ENCODE measurements at places on chromosomes 4 and X.

DNA sequence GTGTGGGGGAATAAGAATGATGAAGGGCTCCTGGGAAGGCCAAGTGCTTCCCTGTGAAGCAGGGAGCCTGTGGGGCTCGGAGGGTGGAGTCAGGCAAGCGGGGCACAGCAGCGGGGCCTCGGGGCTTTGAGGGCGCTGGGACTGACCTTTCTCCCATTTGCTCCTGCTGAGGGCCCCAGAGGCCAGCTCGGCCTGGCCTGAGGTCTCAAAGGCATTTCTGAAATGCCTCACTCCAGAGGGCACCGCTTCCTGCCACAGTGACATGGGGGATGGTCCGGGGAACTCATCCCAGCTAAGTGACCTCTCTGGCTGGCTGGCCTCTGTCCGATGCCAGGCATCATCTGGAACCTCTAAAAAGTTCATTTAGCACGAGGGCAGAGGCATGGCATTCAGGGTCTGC, 98.8 kb upstream of the STX18 start:
- no peak for DNase-seq

DNA sequence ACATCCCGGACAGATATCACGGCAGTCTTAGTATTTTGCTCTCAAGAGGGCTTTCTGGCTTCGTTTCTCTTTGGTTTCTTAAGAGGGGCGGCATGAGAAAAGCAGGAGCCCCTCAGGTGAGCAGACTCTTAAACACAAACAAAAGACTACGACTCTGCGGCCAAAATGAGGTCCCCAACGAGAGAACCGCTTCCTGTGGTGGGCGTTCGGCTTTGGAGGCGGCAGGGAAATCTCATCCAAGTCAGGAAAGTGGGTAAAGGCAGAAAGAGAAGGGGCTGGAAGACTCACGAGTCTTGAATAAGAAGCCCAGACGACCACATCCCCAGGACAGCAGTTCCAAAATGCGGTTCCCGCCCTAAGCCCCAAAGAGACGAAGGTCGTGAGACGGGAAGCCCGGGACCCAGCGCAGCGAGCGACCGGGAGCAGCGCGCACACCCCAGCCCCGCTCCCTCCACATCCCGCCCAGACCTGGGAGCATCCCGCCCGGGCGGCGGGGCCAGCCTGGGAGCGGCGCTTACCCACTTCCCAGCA, 409 bp downstream of the UGDH start:
- no peak for DNase-seq

DNA sequence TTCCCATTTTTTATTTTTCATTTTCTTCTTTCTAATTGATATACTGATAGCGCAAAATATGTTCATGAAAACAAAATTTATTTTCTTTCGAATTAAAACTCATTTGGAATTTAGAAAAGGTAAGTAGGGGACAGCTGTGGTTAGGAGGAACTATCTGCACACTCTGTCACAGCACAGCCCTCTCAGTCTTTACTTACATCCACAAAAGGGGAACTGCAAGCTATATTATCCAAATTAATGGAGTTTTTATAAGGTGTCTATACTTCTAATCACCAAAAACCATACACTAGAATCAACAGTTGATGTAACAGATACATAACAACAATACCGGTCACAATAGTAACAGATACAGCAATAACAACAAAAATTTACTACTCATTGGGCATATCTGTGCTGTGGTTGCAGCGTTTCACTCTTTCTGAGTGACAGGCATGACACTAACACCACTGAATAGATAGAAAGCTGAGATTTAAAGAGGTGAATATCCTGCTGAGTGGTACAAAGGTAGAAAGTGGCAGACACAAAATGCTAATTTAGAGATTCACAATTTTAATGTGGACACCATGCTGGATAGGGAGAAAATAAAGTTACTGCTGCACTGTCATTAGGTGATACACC, 160.7 kb downstream of the PPP3CA start:
- DNase-seq: no peak

DNA sequence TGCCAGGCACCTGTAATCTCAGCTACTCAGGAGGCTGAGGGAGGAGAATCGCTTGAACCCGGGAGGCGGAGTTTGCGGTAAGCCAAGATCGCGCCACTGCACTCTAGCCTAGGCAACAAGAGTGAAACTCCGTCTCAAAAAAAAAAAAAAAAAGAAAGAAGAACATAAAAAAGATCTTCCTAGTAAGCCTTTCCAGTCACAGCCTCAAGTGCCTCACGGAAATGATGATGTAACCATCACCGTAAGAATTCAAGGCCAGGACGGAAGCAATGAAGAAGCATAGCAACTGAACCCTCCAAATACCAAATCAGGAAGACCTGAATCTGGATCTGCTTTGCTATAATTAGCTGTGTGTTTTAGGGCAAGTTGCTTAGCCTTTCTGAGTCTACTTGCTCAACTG, 28.8 kb downstream of the RBM47 start:
- DNase-seq: no peak

GRCh38 chr4:81348778-81349094, 123.0 kb downstream of the RASGEF1B start:
- DNase-seq: no peak
